ENCODE measurements at places on chromosomes 12 and 14.

DNA sequence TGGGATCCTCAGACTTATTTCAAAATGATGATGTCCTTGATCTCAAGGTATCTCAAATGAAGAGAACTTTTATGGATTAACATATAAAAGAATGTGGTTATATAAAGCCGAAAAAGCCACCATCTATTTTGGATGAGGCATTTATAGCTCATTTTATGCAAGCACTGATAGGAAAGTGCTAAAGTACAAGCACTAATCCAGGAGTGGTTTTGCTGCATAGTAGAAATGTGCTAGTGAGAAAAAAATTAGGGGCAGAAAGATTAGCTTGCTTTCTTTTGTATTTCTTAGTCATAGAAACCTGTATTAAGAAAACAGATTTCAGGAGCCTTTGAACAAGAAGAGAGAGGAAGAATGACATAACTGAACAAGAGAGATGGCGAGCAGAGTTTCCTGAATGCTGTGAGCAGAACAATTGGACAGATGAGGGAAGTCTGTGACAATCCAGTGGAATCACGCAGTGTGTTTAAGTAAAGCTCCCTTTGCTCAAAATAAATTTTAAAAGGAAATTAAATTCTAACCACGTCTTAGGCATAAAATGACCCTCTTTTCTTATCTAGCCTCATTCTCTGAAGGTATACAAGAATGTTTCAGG lies 238.2 kb upstream of the NOVA1 start:
- ATAC-seq: no peak

DNA sequence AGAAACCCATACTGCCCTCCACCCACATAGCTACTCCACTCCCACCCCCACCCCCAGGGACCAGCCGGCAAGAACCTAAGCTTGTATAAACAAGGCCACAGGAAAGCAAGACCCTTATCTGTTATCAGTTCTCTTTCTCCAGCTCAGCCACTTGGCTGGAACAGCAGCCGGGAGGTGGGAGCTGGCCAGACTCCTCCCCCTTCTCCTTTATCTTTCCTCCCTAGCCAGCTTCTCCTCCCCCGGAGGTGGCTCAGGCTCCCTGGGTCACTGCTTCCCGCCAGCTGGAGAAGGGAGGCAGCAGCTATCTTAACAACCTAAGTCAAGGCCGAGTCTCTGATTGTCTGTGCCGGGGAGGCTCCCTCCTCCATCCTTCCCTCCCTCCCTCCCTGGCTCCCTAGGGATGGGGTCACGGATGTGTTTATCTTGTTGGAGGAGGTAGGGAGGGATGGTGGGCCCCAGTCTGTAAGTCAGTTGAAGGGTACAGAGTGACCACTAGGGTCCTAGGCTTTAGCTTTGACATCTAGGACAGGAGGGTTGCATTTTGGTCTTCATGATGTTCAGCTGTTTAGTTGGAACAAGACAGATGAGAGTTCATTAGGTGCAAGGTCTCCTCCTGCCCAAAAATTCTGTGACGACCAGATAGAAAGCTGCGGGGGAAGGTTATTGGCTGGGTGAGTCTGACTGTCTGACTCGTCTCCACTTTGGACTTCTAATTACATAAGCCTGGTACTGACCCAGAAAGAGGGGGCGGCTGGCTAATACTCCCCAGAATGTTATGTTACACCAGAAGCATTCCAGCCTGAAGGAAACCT lies 29.7 kb downstream of the ZFP36L1 start:
- no peak for ATAC-seq

DNA sequence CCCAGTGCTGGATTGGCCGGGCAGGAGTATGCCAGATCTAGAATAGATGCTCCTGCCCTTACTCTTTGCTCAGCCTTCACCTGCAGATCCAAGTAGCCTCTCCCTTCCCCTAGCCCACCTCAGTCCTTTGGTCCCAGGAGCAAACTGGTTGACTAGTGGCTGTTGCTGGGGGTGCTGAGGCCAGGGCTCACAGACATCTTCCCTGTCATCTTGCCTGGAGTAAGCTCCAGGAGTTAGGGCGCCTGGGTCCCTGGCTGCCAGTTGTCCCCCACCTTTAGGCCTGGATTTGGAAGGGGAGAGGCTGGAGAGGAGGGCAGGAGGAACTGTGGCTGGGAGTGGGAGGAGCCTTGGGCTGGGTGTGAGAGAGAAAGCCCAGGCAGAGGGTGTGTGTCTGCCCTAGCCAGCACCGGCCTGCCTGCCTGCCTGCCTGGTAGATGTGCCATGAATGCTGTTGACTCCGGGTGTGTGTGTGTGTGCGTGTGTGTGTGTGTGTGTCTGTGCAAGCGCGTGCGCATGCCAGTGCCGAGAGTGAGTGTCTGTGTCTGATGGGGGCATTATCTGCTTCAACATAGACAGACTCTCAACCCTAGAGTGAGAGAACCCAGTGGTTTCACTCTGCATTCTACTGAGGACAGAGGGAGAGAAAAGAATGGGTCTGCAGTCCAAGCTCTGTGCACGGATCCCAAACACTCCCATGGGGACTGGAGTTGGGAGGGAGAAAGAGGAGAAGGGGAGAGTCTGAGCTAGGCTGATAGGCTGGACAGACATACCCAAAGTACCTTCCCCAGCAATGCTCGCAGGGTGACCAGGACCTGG lies 845 bp upstream of the RARG start:
- peak; percentile 50 for ATAC-seq

DNA sequence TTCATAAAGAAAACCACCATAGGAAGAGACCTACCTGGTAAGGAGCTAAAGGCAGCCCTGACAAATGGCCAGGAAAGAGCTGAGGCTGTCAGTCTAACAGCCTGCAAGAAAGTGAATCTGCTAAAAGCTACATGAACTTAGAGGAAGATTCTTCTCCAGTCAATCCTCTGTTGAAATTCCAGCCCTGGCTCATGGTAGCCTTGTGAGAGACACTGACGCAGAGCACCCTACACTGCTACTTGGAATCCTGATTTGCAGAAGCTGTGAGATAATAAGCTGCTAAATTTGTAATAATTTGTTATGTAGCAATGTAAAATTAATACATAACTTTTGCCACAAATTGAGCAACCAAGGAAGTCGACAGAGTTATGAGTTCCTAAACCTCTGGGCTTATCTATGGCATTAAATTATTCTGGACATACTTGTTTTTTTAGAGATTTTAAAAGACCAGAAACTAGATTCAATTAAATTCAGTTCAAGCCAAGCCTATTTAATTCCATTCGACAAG lies 257.0 kb downstream of the ETNK1 start:
- no peak for ATAC-seq

GRCh38 chr14:89779707-89780106 lies 174.8 kb downstream of the EFCAB11 start:
- ATAC-seq: no peak

GRCh38 chr14:56759094-56759493 lies 51.2 kb downstream of the OTX2 start:
- no peak for ATAC-seq

DNA sequence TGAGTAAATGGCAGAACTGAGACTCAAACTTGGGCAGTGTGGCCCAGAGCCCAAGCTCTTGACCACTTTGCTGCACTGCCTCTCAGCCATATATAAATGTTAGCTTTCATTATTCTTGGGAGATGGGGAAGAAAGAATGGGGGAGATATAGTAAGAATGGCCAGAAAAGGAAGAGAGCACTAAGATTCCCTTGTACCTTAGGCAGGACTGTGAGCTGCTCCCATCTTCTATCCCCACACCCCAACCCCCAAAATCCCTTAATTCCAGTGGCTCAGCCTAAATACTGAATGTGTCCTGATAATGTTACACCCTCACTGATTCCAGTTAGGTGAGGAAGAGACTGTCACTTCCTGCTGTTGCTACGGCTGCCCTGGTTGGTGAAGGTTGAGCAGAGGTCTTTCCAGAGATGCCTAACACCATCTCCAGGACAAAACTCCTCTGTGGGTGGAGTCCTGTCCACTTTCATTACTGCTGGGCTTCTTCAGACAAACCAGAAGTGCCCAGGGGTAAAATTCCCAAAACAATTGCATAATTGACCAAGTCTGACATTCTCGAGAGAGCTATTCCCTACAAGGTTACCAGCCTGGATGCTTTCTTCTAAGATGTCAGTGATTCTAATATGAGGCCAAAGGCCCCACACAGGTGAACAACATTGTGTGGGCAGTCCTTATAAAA lies 51.8 kb downstream of the GNG2 start:
- no peak for ATAC-seq

Data from activated T-helper 17 cell treated with anti-CD3 and anti-CD28 coated beads, Interleukin-2, amount 50 U/mL, for 72 hours (primary cell).